ENCODE measurements at places on chromosomes 6 and 20. TPM values are rescaled to one million over a fixed set of nuclear protein-coding genes. Genes with fewer than 3 reads are reported as not detected.

The SYTL3 gene
- total RNA-seq: 13.2 TPM

The C6orf52 gene
- not detected for total RNA-seq

The COL12A1 gene
- 32.2 TPM for total RNA-seq

The PPP1R16B gene
- total RNA-seq: 66.0 TPM

The STMN3 gene
- total RNA-seq: 44.8 TPM

The FOXO3 gene
- total RNA-seq: 45.8 TPM

The CRISP2 gene
- 0.52 TPM for total RNA-seq

The MICA gene
- 19.7 TPM for total RNA-seq

The CD164 gene
- 179 TPM for total RNA-seq

The TSPO2 gene
- not detected for total RNA-seq

Measured in spleen (tissue), 13 donors.